ENCODE measurements at places on chromosomes 7 and 10.

DNA sequence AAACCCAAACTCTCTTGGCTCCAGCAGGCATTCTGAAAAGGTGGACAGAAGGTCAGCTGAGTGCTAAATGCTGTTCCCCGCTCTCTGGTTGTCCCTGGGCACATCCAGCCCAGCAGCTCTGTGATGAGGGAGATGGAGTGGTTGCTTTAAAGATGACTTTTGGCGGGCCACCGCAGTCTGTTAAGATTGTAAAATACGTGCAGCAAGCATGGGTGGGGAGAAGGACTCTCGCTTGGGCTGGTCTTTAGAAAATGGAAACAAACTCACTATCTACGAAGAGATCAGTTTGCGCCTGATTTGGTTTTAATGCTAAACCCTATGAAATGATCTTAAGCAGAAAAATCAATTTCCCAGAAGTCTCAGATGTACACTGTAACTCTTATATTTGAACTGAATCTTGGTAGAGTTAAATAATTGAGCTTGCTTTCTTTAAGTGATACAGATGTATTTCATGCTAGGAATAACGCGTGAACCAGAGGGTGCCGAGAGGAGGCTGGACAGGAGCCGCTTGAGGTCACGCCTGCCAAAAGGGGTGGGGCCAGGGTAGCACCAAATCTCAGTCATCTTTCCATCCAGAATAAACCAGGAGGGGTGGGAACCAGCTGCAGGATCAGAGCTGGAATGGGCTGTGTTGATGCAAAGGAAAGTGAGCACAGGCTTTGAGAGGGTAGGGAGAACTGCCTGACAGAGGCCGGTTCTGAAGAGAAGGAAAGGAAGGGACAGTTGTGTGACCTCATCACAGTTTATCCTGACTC lies 170.2 kb upstream of the MKI67 start:
- DNase-seq: no peak

- peak; percentile 45 for DNase-seq
Measured at GRCh38 chr7:4631380-4632179, 50.5 kb upstream of the FOXK1 start.

- DNase-seq: no peak
Measured at GRCh38 chr10:29731760-29732159, 97.0 kb upstream of the SVIL start.

DNA sequence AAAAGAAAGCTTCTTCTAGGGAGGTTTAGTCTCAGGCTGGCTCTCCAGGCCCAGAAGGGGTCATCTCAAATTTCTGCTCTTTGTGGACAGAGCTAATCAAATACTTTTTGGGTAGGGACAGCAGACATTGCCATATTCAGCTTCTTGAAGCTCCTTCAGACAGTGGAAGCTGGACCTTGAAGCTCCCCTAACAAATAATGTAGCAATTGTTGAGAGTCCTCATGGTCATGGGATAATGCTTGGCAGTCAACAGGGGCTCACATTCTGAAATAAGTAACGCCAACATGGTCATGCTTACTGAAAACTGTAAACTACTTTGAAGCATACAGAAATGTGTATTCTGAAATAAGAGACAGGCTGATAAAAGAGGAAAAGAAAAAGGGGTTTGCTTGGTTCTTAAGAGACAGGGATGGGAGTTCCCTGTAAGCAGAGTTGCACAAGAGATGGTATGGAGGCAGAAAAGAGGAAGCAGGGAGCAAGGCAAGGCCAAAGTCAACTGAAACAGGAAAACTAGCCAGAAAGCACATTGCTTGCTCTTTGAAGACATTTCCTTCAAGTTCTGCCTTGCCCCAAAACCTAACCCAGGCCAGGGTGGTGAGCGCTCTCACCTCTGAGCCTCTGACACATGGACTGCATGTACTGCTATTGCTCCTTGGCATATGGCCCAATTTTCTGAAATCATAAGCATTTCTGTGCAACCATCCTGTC lies 53.1 kb upstream of the KMT2E start:
- DNase-seq: peak; percentile 96

DNA sequence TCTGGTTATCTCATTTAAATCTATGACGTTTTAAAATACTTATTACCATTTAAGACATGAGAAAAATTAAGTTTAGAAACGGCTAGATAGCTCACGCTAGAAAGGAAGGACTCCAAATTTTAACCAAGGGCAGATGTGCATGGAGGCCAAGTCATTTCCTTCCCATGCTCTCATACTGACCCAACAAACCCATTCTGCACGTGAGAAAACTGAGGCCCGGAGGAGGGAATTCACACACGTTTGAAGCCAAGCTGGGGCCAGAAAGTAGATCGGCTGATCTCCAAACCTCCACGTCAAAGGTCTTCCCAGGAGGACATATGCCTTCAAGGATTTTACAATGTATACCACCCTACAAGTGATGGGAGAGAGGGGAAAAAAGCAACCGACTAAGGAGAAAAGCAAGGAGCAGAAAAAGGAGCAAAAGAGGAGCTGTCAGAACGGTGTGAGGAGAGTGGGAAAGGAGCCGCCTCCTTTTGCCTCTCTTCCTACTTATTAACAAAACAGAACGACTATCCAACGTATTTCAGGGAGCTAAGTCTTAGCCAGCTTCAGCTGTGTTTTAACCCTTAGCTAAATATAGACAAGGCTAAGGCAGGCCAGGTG lies 645 bp upstream of the SIRT1 start:
- no peak for DNase-seq

DNA sequence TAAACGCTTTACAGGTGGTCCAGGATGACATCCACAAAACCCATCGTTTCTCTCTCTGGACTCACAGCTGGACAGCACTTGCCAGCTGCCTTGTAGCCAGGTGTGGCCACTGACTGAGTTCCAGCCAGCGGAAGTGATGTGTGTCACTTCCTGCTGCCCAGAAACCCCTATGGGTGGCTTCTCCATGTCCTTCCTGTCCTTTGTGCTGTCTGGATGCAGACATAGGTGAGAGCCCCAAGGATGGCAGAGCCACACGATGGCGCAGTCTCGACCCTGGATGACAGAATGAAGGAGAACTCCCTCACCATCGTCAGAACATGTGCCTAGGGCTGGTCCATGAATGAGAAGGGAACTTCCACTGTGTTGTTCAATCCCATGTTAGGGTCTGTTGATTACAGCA lies 22.1 kb downstream of the NMT2 start:
- DNase-seq: peak; percentile 56

- DNase-seq: no peak
Measured at GRCh38 chr7:141452911-141453310, 98.3 kb upstream of the AGK start.

DNA sequence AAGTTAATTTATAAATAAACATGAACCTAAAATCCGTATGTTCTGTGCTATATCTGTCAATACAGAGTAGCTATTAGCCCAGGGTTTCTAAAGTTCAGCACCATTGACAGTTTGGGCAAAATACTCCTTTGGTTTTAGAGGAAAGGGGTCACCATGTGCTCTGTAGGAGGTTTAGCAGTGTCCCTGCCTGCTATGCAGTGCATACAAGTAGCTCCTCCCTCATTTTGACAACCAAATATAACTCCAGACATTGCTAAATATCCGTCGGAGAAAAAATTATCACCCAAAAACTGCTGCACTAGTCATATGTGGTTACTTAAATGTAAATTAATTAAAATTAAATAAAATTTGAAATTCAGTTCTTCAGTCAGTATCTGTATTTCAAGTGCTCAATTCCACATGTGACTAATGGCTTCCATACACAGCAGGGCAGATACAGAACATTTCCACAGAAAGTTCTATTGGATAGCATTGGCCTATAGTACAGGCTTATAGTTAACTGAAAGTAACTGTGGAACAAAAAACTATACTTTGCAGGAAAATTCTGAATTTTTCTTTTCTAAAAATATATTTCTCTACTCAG lies 6.4 kb downstream of the UPF2 start:
- no peak for DNase-seq

DNA sequence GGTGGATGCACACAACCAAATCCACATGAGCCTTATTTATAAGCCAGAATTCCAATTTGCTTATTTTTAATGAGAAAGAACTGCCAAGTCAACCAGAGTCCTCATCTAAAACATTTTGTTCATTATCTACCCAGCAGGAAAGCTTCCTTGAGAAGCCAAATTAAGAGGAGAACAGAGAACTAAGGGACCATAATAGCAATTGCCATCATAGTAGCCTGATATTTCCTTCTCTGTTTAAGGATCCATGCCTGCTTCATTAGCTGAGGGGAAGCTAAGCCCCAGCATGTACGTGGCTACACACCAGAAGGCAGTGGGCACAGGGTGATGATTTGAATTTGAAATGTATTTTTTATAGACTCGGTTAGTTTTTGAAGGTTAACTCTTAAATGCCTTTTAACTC lies 46.8 kb downstream of the ADAM12 start:
- DNase-seq: no peak

DNA sequence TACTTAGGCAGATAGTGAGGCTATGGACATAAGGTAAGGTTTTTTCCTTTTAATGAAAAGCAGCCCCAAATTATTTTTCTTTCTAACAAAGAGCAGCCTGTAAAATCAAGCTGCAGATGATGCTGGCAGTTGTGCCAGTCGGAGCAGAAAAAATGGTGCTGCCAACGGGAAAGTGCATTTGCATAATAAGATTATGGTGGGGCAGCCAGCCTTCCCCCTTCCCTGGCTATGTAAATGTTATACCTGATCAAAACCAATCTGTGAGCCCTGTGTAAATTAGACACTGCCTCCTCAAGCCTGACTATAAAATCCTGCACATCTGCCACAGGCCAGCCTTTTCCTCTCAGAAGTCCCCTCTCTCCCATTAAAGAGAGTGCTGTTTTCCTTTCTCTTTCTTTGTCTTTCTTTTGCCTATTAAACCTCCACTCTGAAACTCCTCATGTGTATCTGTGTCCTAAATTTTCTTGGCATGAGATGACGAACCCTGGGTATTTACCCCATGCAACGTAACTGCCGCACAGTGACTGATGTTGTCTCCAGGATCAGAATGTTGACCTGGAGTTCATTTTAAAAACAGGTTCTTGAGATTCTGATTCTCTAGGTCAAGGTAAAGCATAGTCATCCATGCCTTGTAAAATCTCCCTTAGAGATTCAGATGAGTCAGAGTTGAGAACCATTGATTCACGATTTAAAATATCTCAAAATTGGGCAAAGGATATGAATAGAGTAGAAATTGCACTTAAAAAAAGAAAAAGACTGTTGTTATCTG lies 167.3 kb upstream of the C1GALT1 start:
- no peak for DNase-seq

- DNase-seq: no peak
Measured at GRCh38 chr7:156962145-156962544, 12.6 kb downstream of the NOM1 start.

GRCh38 chr10:71880425-71881306 lies 29.6 kb upstream of the PSAP start:
- no peak for DNase-seq

- no peak for DNase-seq
Measured at GRCh38 chr10:9301554-9301953, 1247.1 kb downstream of the GATA3 start.

DNA sequence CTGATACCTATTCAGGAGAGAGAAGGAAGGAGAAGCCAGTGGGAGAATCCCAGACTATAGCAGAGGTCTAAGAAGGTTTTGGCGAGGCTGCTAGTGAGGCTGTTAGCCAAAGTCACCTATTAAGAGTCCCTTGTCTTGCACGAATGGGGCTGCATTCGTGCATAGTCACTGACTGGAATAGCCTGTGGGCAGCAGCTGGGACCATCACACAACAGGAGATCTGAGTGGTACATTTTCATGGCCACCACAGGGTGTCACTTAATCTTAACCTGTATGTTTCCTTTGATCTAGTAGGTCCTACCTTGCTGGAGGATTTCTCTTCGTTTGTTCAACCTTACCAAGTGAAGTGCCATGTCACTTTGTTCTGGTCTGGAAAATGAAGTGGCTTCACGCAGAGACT lies 319.9 kb downstream of the BMPER start:
- DNase-seq: no peak

DNA sequence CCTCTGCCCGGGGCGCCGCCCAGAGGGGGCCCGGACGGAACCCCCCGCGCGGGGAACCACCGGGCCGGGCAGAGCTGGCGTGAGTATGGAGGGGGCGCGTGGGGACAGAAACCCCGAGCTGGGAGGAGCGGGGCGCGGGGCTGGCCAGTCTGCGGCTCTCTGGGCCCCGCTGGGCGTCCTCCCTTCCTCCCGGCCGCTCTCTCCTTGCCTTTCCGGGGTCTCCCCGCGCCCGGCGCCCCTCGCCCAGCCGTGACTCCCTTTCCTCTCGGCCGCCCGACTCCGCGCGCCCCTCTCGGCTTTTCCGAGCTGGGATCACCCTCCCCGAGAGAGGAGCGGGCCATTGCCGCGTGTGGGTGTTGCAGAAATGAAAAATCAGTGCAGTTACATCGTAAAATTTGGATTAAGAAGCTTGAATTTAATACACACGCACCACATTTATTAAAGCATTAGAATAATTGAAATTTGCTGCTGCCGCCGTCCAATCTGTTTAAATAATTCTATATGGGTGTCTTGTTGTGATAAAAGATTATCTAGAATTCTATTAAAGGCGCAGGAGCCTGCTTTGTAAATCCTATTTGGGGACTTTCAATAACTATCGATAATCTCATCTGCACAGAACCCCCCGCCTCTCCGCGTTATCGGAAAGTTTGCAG lies 9.1 kb downstream of the UNCX start:
- DNase-seq: no peak

DNA sequence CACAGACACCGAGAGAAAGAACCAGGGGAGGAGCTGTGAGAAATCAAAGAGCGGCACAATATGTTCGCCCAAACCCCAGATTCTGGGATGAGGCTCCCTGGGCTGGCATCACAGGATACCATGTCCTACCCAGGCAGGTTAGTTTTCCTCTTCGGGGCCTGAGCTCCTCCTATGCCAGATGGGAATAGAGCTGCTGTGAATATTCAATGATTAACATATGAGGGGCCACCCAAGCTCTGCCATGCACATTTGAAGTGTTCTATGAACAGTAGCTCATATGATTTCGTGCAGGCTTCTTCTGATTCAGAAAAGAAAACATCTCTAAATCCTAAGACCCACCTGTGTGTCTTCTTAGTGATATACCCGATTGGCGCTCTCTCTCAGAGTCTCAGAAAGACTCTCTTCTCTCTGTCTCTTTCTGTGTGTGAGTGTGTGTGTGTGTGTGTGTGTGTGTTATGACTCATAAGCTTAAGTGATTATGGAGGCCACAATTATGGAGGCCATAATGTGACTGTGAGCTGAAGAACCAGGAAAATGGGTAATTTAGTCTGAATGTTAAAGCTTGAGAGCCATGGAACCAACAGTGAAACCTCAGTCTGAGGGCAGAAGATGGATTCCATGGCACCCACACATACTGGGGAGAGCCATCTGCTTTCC lies 220.5 kb downstream of the KLF6 start:
- DNase-seq: no peak

DNA sequence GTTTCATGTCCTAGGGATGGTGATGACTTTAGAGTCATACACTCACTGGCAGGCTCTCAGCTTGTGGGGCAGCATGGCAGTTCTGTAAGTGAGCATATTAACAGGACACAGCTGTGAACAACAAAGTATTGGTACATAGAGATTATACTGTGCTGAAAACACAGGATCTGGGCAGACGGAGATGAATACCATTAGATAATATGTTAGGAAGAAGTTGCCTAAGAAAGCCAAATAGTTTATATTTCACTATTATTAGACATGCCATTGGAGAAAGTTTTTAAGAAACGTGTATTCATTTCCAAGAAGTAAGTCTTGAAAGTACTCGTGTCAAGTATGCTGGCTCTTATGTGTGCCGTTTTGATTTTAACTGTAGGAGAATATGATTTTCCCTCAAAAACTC lies 274.5 kb downstream of the INHBA start:
- no peak for DNase-seq

All from KBM-7 (cell line).